AG08396 (cell line): ENCODE measurements at places on chromosomes 12 and 14.
A peak's percentile ranks its signal among the peaks of the same experiment; 100 is the strongest.

GRCh38 chr12:57404966-57405640, 25.7 kb downstream of the R3HDM2 start:
- no peak for DNase-seq

DNA sequence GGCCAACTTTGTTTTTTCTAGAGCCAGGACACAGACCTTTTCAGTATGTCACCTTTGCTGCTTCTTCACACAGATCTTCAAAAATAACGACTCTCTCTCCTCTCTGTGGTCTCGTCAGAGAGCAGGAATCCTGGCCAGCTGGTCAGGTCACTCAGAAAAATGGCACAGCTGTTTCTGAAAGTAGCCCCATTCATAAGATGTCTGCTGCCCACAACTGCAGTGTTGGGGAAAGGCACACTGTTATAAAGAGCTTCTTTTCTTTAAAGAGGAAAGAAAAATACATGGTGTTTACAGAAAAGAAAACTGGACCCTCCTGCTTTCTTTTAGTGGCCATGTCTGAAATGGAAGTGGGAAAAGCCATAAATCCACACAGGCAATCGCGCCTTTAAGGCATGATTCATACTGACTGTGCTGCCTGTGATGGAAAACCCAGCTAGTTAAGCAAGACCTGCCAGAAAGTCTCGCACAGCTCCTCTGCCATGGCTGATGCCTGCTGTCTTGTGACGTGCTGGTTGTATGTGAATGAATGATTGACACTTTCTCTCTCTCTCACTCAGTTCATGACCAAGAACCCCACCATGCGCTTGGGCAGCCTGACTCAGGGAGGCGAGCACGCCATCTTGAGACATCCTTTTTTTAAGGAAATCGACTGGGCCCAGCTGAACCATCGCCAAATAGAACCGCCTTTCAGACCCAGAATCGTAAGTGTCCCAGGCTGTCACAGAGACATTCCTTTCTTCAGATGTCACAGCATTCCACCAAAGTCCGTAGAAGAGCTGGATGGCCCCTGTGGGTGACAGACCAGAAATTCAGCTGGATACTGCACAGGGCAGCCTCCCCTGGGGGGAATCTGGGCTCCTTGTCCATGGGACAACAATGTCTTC, 147.9 kb upstream of the HIF1A start:
- peak; percentile 56 for DNase-seq

- no peak for DNase-seq
These were observed 17.1 kb upstream of the HIGD1C start for GRCh38 chr12:50934981-50935807.

- DNase-seq, result peak; percentile 70
These were observed 133.4 kb downstream of the RFLNA start for GRCh38 chr12:124428136-124428791.

DNA sequence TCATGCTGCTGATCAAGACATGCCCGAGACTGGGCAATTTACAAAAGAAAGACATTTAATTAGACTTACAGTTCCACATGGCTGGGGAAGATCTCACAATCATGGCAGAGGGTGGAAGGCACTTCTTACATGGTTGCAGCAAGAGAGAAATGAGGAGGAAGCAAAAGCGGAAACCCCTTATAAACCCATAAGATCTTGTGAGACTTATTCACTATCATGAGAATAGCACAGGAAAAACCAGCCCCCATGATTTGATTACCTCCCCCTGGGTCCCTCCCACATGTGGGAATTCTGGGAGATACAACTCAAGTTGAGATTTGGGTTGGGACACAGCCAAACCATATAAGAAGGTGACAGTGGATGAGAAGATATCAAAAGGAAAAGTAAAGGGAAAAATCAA, 78.4 kb downstream of the CATSPERB start:
- DNase-seq, result no peak

DNA sequence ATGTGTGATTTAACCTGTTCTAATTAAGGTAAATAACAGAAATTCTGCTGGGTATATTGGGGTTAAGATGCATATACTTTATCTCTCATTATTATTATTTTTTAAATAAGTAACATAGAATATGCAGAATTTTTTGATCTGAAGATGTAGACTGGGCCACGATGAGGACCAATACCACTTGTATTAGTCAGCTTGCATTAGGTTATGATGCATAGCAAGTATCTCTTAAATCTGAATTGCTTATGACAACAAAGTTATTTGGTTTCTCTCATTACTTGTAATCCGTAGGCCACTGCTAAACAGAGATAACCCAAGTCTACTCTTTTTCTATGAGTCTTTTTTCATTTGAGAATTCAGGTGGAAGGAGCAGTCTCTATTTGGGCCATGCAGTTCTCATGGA, 145.5 kb upstream of the NOVA1 start:
- no peak for DNase-seq

GRCh38 chr12:113098441-113099028, 37.0 kb downstream of the RASAL1 start:
- DNase-seq, result peak; percentile 92

GRCh38 chr12:18922851-18923250, 184.9 kb downstream of the CAPZA3 start:
- DNase-seq, result no peak

GRCh38 chr12:108914121-108914531, 34.2 kb downstream of the DAO start:
- DNase-seq, result no peak
